ENCODE measurements at places on chromosomes 3 and 15.

DNA sequence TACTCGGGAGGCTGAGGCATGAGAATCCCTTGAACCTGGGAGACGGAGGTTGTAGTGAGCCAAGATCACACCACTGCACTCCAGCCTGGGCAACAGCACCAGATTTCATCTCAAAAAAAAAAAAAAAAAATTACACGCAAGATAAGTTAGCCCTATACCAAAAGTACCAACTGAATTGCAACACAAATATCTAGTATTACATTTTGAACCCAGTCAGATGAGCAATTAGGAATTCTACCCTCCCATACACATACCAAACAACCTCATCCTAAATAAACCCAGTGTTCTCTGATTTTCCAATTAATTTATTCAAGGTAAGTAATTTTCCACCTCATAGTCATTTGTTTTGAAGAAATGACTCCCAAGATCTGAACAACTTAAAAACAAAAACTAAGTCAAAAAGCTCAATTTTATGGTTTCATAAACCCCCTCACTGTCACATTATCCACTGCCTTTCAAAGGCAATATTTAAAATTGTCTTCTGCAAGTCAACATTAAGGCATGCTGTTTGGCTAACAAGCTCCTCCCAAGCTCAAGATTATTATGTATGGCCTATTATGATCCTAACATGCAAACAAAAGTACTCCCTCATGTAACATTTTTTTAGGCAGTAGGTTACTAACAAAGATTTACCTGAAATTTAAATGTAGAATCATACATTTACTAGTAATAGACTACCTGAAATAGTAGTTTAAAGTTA is 4.5 kb downstream of the RAF1 start:
- DNase-seq = no peak

GRCh38 chr15:67035886-67036285 is 29.5 kb upstream of the SMAD3 start:
- DNase-seq = no peak

DNA sequence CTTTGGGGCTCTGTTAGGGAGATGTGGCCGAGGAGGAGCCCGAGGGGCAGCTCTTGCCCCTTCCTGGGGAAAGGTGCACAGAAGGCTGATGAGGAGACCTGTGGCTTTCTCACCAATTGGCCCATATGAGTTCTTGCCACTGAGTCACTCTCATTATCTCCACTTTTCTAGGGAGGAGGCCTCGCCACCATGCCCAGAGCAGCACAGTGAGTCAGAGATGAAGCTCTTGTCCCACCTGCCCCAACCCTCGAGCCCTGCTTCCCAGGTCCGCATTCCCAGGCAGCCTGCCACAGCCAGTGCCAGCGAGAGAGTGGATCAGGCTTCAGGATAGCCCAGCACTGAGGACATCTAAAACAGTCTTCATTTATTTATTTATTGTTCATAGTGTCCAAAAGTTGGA is 53.5 kb downstream of the AMOTL2 start:
- no peak for DNase-seq

DNA sequence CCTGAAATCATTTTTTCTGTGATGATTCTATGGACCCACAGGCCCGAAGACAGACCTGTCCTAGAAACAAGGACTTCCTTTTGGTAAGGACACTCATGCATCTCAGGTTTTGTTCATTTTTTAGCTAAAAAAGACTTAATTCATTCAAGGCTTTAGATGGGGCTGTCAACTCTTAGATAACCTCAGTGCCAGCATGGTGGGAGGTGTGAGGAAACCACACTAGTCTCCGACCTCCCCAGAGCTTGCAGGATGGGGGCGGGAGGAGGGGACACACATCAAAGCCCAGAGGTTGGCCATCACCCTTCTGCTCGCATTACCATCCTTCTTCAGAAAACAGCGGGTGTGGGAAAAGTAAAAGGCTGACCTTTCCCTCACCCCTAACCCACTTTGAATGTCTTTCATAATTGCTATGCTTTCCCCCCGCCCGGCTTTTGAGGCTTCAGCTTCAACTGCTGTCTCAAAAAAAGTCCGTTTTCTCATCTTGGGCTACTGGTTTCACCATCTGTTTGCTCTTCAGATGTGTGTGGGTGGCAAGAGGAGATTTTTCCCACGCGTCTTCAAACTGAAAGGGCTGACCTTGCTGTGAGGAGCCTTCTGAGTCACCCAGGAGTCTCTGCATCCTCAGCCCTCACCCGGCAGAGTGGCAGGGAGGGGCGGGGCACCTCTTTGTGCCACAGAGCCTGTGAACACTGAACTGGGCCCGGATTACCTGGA is 27.6 kb upstream of the CXCR6 start:
- no peak for DNase-seq

DNA sequence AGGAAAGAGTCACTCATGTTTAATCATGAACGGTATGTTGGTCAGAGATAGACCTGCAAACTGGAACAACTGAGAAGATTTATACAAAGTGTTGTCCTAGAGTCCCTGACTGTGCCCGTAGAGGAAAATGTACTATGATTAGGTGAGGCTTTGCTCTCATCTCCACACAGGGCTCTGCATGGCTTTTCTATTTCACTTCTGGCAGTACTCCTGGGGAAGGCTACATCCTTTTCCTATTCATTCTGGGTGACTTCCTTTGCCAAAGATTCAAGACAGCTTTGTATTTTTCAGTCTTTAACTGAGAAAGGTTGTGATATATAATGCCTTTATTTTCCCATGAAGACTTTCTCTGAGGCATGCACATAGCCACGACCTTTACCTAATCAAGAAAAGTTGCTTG is 414.7 kb downstream of the ZBTB20 start:
- no peak for DNase-seq

GRCh38 chr3:134956395-134956794 is 161.3 kb downstream of the EPHB1 start:
- DNase-seq = no peak

GRCh38 chr15:73335471-73335870 is 33.3 kb downstream of the HCN4 start:
- no peak for DNase-seq

DNA sequence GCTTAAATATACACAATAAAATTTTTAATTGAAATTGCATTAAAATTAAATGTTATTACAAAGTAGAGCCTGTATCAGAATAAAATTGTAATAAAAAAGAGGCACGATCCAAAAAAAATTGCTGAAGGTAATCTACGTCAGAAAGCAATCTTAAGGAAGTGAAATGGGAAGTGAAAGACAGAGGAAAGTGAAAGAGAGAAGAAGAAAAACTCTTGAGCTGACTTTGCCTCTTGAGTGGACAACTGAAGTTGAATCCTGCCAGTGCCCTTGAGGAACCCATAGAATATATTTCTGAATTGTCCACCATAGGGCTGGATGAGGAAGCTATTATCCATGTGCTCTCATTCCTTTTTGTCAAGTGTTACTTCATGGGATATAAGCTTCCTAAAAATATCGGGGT is 285.1 kb upstream of the STAC start:
- no peak for DNase-seq

DNA sequence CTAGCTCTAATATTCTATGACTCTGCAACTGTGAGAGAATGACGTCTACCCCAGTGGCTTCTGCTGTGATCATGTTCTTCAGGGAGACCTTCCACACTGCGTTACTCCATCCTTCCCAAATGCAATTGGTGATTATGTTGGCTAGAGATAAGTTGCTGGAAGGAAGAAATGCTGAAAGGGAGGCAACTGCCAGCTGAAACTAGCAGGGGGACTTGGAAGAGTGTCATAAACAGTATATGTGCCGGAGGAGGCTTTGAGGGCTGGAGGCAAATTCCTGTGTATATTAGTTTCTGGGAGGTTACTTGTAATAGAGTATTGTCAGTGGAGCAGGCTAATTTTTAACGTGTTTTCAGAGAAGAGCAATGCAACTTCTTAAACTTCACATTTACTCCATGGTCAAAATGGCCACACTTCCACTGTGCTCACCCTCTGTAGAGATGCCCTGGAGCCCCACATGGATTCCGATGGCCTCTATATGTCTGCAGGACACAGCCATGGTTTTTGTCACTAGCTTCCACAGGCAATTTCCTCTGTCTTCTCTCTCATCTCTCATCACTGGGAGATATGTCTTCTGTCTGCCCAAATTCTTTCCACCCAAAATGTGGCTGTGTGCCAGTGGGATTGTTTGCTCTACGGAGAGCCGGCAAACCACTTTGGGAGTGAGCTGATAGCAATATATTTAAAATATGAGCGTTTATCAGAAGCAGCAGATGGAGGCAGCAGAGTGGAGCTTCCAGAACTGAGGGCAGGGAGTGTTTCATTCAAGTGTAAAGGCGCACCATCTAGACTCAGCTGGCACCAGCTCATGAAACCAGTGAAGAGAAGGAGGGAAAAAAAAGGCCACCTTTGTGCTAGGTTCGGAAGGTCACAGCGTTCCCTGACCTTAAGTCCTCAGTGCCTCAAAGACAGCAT is 13.3 kb upstream of the CD47 start:
- no peak for DNase-seq

DNA sequence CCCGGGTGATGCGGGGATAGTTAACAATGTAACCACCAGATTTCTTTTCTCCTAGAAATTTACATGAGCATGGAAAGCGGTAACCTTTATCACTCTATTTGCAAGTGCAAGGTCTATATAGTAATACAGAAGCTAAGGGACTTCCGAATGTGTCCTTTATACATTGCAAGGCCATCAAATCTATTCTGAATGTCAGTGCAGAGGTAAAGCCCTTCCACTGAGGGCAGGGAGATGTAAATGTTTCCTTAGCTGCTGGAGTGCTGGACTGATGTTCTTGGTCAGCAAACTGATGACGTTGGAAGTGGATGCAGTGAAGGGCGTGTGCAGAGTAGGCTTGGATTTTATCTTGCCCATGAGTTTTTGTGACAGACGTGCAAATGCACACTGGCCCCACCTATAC is 6.2 kb downstream of the ALDH1A3 start:
- no peak for DNase-seq

DNA sequence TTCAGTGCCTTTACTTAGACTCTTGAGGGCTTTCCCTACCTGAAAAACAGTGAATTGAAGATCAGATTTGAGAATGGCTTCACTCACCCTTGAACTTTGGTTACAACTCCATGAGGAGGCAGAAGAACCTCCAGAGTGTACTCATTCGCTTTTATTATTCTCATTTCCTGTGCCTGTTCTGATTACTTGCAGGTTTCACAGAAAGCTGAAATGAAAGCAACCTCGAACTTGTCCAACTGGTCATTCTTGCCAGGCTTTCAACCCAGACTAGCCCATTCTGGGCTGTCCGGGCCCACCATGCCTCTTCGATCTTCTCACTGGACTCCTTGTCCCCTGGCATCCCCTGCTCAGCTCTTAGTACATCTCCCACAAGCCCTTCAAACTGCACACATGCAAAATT is 20.2 kb upstream of the THUMPD3 start:
- DNase-seq = no peak
